ENCODE measurements at places on chromosomes 4 and X.

- DNase-seq: no peak
These were observed 644.5 kb upstream of the DIPK2B start for GRCh38 chrX:45845142-45845541.

GRCh38 chr4:83331956-83332355, 2.7 kb downstream of the HPSE start:
- DNase-seq: no peak

GRCh38 chrX:150028692-150029091, 90.4 kb upstream of the EOLA2 start:
- no peak for DNase-seq

DNA sequence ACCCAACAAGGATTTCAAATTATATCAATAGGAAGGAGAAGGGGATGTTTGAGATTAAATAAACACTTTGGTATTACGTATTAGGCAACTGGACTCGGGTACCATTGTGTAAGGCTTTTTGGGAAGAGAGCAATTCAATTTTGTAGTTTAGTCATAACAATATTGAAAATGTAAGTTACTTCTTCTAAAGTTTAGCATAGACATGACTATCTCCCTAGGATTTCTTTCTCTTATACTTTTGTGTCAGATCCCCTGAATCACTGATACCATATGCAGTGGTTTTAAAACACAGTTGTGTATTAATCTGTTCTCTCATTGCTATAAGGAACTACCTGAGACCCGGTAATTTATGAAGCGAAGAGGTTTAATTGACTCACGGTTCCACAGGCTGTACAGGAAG, 123.8 kb upstream of the FAM9C start:
- no peak for DNase-seq

GRCh38 chr4:1939664-1940509, 68.7 kb downstream of the NSD2 start:
- no peak for DNase-seq

- DNase-seq: no peak
These were observed 88.3 kb downstream of the CLCN4 start for GRCh38 chrX:10244915-10245622.

DNA sequence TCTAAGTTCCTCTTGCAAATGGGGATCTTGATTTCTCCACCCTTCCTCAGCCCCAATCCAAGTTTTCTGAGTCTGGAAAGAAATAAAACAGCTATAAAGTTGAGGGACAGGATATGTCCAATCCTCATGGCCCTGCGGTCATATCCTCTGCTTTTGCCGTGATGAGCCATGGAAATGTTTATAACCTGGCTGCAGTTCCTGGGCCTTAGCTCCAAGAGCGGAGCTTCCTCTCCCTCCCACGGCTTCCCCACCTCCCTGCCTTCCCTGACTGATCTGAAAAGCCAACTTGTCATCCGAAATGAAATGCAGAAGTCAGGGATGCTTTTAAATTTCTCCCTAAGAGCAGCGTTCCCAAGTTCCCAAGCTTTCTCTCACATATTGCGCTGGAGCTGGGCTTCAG, 221.5 kb upstream of the SFRP2 start:
- no peak for DNase-seq

- no peak for DNase-seq
These were observed 30.2 kb downstream of the ZNF185 start for GRCh38 chrX:152927858-152928760.

DNA sequence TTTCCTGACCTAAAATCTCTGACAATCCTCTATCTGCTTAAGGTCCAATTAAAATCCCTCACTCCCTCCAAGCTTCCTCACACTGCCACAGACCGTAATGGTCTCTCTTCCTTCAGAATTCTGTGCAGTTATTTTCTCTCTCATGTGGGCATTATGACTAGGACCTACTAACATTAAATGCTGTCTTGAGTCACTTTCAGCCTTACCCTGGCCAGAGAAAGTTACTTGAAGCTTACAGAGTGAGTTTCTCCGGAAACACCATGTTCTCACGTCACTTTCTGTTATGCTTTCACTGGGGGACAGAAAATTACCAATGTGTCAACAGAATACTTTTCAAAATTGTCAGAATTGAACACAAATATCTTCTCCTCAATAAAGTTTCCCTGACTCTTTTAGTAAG, 271.8 kb downstream of the INPP4B start:
- no peak for DNase-seq

DNA sequence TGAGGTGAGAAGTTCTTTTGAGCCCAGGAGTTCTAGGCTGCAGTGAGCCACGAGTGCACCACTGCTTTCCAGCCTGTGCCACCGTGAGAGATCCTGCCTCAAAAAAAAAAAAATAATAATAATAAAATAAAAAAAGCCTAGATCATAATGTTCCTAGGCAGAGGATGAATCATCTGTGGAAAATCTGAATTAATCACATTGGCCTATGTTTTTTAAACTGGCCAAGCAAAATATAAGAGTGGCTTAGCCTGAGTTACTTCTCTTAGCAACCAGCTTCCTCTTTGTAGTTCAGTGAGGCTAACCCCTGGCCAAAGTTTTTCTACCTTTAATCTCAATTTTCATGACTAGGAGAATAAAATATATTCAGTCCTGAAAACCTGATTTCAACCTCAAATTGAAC, 614.6 kb downstream of the PPP4R3C start:
- DNase-seq: no peak

DNA sequence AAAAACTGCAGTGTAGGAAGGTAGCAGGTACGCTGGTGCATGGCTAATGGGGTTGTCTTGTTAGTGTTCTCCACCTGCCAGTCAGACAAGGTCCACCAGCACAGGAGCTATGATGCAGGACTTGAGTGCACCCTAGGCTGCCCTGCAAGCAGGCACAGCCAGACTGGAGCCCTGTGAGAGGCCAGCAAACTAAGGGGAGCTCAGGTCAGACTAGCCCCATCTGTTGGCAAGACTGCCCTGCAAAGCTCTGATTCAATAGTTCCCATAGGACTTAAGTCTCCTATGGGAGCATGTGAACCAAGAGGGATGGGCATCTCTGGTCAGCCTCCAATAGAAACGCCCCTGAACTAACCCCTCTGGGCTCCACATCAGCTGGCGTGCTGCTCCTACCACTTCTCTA, 1307.3 kb downstream of the C4orf33 start:
- DNase-seq: no peak

- no peak for DNase-seq
These were observed 200.0 kb upstream of the MAOA start for GRCh38 chrX:43456063-43456462.

DNA sequence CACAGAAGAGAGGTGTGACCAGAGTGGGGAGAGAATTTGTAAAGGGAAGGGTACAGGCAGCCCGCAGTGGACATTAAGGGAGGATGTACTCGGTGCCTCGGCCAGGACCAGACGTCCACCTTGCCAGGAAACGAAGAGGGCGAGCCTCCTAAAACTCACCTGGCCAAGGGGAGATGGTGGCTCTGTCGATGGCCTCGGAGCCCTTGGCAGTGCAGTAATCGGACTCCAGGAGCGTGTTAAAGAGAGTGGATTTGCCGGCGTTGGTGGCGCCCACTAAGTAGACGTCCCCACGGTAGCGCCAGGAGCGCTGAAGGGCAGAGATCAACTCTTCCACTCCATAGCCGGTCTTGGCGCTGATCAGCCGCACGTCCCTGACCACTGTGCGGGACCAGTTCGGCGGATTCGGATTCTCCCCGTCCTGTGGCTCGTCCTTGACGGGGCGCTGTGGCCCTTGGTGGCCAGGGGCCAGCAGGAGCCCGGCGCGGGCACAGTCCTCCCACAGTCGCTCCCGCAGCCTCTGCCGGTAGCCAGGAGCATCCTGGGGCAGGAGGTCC, 1.0 kb downstream of the NOA1 start:
- DNase-seq: no peak

GRCh38 chr4:10040049-10040892, 19.0 kb upstream of the SLC2A9 start:
- no peak for DNase-seq

GRCh38 chr4:104128031-104128849, 366.5 kb downstream of the CXXC4 start:
- DNase-seq: no peak

GRCh38 chr4:8345946-8346814, 76.6 kb downstream of the HTRA3 start:
- DNase-seq: no peak

DNA sequence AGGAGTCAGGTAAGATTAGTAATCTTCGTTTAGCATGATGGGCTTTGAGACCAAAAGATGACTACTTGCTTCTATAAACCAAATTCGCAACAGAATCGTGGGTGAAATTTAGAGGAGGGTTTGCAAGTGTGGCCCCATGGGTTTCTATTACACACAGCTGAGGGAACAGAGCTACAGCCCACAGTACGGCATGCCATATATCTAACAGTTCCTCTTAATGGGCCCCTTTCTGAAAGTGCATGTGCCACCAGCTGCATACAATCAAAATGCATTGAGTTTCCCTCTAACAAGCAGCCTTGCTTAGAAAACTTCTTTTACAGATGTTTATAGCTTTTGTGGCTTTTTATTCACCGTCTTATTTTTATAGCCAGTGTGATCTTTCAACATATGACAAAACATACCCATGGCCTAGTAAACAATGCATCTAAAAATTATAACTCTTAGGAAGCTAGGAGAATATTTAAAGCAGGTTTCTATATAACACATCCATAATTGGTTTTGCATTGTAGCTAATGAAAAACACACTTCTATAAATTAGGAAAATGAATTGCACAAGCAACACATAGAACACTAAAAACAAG, 202.1 kb downstream of the PRDM5 start:
- no peak for DNase-seq

- DNase-seq: no peak
These were observed 166.6 kb upstream of the GLRA2 start for GRCh38 chrX:14362721-14363120.

DNA sequence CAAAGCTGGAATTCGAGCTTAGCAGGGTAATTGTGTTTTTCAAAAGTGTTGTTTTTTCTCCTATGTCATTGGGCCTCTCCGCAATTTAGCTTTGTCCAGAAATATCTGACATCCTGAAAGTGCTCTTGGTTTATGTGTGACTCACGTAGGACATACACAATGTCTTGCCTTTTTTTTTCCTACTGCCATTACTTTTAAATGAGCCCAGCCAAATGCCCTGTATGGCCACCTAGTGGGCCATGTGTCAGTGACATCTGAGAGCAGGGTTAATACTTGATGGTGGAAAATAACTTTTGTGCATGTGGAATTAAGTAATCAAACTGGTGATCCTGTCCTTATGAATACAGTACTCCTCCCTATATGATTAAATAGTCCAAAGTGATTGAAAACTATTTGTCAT, 1411.1 kb upstream of the TENM3 start:
- DNase-seq: no peak

GRCh38 chr4:38499101-38499500, 164.9 kb upstream of the KLF3 start:
- no peak for DNase-seq

DNA sequence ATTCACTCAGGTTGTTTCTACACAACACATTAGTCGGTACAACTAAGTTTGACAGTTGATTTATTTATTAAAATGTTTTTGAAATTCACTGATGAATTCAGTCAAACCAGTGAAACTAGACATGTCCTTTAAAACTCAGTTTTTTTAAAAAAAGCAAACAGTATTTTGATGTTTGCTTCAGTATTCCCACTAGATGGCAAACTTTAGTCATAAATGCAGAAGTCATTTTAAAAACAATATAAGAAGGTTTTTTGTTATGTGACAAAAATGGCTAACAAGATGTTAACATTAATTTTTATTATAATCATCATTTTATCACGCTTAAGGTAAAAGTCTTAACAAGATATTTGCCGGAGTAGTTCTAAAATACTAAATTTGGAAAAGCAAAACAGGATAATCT, 1337.8 kb upstream of the DIAPH2 start:
- no peak for DNase-seq

GRCh38 chr4:86818211-86818610, 31.0 kb downstream of the SLC10A6 start:
- no peak for DNase-seq

DNA sequence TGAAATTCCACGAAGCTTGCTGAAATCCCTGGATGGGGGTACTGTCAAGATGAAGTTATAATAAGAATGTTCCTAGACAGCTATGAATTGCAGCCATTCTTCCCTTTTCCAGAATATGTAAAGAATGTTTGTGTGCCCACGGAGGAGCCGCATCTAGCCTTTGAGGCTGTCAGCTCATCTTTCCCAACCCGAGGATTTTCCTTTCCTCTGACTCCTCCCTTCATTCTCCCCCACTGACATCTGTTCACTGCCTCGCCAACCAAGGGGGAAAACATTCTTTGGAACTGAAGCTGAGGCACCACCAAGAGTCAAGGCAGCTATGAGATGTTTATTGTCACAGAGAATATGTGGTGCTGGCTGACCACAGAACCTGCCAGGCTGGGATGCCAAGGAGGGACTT, 8.8 kb downstream of the NHSL2 start:
- no peak for DNase-seq

GRCh38 chrX:20487227-20487626, 220.5 kb upstream of the RPS6KA3 start:
- no peak for DNase-seq

DNA sequence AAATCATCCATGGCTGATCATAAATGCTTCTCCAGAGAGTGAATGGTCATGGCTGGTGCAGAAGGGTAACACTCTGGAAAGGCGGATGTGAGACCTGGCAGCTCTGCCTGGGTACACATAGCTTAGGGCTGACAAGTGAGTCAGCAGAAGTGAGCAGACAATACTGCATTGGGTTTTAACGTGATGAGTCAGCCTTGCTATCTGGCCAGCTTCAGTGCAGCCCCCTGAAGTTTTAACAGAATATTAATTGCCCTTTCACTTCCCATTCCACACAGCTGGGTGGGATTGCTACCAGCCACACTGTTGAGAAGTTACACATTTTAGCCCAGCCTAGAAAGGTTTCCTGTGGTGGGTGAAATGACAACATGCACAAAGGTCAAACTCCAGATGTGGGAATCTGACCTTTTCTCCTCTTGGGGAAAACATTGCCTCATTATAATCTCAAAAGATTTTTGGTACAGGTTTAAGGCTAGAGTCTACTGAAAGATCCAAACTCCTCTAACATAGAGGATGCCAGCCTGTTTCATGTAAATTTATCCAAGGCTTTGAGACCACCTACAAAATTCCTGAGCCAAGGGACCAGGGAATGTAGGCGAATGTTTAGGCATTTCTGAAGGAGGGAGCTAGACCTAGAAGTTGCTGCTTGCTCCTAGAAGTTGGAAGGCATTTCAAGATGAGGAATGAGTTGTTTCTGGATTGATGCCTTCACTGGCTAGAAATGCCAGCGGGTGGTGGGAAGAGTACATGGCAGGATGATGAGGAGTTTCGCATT, 230.3 kb upstream of the PGRMC2 start:
- DNase-seq: no peak

DNA sequence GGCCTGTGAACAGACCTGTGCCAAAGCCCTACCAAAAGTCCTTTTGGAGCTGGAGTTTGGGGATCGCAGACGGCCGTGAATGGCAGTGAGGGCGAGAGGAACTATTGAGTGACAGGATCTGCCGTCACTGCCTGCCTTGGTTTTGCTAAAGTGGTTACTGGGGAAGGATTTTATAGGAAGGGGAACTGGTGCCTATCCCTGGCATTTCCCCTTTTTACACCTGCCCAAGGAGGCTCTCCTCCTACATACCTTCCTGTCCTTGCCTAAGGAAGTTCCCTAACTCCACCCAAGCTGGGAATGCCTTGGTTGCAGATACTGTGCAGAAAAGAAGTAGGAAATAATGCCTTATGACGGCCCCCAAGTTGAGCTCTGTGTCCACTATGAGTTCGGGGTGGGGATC, 14.5 kb downstream of the LONRF3 start:
- no peak for DNase-seq
